ENCODE measurements at places on chromosomes 11 and 22.

DNA sequence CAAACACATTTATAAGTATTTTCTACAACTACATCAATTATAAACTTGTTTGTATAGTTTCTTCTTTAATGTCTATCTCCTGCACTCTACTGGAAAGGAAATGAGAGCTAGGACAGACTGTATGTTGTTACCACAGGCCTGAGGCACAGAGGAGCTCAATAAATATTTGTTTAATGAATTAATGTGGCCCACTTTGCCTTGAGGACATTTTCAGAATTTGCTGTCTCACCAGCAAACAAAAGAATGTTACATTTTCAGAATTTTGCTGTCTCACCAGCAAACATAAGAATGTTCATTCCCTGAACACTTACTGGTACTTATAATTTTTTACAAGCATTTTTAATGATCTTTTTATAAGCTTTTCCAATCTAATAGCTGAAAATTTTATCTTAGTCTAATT is 41.9 kb upstream of the WNT7B start:
- DNase-seq = no peak

DNA sequence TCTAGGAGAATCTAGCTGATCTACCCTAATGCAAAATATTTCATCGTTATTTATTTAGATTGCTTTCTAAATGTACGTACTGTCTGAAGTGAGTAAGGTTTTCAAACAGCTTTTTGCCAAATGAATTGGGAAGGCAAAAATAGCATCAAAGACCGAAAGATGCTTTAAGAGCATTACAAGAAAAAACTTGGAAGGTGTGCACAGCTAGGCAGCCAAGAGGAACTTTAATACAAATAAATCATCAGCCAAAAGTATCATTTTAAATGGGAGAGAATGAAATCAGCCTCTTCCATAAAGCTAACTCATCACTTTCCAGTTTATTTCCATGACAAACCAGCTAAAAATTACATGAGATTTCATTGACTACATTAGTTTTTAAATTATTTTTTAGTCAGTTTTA is 30.2 kb upstream of the CFAP300 start:
- DNase-seq = no peak

GRCh38 chr11:66002648-66003225 is 434 bp downstream of the BANF1 start:
- DNase-seq = no peak

DNA sequence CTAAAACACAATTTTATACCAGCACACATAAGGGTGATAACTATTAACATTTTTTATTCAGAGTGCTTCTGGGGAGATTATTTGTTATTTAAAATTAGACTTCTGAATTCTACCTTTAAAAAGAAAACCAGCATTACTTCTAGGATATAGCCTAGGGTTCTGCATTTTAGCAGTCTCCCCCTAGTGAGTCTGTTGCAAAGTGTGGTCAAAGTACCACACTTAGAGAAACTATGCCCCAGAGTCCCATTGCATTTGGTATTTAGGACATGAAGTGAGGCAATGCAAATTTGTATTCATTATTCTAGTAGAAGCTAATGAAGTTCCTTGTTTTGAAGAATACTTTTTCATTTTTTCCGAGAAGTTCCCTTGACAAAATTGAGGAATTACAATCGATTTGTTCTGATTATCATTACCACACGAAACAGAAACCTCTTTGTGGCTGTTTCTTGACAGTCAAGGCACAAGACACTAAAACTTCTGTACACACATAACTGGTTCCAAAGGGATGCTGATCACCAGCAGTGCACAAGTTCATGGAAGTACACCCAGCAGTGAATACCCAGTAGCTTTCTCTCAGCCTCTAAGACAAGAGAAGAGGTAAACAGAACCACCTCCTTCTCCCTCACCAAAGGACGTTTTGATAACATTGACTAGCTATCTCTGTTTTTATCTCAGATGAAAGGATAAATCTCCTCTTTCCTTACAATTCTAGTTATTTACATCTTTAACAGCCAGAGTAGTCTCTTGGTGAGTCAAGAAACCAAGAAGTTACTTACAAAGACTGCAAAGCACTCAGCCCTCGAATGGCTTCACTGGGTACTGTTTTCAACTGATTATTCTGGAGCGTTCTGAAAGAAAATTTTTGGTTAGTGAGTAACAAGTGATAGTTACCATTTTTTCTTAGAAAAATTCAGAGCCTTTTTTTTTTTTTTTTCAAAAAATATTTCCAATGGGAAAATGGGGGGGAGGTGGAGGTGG is 27.6 kb upstream of the CCDC34 start:
- no peak for DNase-seq

- no peak for DNase-seq
These were observed 60.5 kb downstream of the NAT10 start for GRCh38 chr11:34165786-34166555.

DNA sequence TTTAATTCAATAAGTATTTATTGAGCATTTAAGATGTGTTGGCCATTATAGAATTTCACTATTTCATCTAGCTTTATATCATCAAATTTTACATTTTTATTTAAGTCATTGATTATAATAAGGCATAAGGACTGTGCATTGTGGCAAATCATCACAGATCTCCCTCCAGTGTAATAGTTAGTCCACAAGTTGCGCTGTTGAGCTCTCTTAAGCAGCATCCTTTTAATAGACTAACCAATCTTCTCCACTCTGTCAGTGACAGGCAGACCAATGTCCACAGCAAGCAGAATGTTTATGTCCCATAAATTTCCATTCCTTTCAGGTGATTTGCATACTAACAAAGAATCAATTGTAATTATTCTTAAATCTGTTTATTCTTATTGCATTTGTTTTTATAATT is 595.3 kb upstream of the CCDC90B start:
- no peak for DNase-seq

Measured in epithelial cell of prostate (primary cell).